ENCODE measurements at places on chromosomes 5 and 9.
A peak's percentile ranks its signal among the peaks of the same experiment; 100 is the strongest.

DNA sequence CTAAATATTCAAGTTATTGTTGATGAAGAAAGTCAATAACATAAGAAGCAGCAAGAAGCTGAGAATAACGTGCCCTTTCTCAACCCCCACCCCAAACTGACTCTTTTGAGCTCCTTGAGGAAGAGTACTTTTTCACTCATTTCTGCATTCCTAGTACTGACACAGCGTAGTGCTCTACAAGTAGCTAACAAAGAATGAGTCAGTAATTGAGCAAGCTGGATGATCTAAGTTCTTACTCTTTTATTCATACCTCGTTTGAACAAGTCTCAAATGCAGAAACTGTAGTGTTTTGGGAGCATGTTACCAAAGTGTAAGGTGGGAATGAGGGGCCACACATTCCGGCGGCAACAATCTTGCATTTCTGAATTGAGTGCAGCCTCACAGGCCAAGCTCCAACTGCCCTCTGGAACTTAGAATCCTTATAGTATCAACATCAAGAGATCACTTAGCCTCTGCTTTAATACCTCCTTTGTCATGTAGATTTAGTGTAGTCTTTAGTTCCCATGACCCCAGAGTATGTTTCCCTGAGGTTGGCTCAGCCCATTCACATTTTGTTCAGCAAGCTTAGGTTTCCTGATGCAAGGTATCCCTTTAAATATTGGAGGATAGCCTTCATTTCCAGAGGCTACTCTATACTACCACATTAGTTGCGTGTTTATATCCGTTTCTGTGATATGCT lies 152.0 kb downstream of the PRR16 start:
- DNase-seq: no peak

DNA sequence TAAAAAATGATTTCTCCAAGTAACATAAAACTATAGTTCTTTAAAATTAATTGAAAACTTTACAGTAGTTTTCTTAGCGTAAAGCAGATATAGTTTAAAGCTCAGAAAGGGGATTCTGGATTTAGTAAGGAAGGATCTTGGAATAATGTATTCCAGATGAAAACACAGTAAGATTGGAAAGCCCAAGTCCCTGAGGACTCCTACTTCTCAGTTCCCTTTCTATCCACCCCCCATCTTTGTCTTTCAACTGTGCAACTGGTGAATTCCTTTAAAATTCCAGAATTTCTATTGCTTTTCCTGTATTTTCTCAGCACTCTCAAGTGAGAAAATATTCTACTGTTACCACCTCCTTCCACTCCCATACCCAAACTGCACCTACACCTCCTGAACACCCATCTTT lies 184.5 kb upstream of the FBN2 start:
- no peak for DNase-seq

- no peak for DNase-seq
Observed at GRCh38 chr9:125470189-125470588, 208.6 kb downstream of the GAPVD1 start.

DNA sequence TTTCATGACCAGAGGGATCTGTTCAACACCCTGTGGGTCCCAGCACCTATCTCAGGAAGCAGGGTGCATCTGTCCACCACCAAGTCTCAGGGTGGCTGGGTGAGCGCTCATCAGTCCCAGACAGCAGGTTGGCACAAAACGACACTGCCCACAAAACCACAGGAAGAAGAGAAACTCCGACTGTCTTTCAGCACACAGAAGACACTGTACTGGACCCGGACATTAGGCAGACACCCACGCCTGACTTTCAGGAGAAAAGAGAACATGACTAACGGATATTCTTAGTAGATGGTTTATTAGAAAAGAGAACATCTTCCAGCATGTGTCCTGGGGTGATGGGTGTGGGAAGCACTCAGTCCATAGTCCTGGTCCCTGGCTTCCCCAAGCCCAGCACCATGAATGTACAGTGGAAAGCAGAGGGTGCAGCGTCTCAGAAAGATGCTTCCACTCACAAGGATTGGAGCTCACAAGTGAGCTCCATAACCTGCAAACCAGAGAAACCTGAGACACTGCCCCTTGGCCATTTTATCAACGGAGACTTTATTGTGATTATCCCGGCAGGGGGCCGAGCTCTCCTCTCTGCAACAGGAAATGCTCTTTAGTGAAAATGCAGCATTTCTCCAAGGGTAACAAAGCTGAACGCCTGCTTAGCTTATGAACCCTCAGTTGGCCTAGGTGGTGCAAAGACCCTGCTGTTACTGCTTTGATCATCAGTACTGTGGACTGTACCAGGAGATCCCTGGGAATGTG lies 35.8 kb upstream of the LCP2 start:
- DNase-seq: no peak

DNA sequence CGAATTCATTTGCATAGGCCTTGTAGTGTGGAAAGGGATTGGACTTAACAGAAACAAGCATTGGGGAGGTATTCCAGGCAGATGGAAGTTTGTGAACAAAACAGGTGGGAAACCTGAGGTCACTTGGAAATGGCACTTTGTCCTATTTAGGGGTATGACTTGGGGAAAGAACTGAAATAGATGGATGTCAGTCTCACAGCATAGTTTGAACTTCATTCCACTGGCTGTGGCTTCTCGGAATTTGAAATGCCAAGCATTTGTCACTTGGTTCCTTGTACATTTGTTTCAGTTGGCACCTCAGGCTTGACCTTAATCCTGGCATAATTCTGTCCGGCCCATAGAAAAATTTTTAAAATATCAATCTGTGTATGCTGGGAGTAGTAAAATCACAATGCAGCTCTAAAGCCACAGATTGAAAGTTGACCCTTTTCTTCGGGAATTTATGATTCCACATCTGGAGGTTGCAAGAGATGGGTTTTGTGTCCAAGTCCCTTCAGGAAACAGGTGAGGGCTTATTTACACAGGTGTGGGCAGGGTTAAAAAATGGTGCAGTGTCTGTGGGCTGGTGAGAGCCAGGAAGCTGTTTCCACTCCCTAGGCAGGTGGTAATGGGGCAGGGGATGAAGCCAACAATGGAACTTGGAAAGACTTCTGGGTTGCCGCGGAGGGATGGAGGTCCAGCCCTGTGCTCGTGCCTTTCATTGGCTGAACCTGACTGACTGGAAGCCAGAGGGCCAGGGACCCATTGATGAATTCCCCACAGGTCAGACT lies 39.2 kb upstream of the PDE8B start:
- no peak for DNase-seq

DNA sequence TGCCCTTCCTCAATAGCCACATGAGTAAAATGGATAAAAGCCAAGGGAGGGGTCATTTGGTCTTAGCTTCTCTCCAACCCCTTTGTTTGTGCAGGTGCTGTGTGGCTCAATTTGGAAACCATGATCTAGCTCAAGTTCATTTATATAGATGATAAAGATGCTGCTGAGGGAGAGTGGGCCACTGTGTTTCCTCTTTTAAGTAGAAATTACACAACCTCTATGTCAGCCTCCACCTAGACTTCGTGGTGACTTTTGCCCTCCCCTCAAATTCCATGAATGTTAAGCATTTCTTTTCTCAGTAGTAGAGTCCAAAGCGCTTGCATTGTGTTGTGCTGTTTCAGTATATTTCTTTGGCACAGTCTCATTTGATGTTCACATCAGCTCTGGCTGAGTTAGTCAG lies 241.4 kb downstream of the ARHGAP26 start:
- no peak for DNase-seq

GRCh38 chr9:95572381-95573151 lies 55.8 kb upstream of the PTCH1 start:
- DNase-seq: peak; percentile 55

- peak; percentile 35 for DNase-seq
Observed at GRCh38 chr9:133958756-133959155, 33.4 kb downstream of the VAV2 start.

DNA sequence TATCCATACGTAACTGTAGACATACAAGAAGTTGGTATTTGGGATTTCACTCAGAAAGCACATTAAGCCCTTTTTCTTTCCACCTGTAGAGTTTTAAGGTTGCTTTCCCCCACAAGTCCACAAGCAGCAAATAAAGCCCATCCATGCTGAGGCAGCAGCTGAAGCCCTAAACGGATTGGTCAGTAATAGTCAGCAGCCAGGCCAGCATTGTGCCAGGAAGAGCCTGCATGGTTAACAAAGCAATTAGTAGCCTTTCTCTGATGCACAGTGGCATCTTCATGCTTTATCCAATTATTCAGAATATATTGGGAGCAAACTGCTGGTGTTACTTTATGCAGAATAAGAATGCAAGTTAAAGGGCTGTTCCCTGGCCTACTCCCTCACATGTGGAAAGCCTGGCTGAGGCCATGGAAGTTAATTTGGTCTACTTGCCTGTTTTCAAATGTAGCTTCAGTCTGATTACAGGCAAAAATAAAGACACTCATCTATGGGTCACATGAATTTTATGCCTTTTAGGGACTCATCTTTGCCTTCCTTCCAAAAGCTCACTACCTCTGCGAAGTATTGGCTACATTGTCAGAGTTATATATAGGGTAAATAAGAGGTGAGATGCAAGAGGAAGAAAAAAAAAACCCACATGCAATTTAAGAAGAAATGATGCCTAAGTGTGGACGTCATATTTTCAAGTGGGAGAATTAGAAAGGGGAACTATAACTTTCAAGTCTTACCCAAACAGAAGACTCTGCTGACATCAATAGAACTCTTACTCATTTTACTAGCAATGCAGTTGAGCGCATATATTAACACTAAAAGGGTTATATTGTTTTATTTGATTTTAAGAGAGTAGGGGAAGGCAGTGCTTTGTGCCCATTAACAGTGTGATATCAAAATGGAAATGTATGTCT lies 15.9 kb downstream of the EBF1 start:
- no peak for DNase-seq

DNA sequence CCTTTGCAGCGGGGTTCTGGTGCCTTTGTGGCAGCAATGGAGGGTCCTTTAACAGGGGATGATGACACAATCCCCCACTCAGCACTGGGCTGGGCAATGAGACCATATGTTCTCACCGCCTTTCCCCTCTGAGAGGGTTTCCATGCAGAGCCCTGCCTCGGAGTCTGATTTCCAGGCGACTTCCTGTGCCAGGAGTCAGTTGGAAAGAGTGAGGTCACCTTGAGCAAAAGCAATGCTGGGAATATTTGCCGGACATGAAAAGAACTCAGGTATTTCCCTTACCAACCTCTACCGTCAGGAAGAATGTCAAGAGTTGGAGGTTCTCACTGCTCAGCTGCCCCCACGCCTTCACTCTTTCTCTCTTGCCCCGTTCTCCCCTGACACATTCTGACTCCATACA lies 284.2 kb upstream of the IRX1 start:
- DNase-seq: no peak

DNA sequence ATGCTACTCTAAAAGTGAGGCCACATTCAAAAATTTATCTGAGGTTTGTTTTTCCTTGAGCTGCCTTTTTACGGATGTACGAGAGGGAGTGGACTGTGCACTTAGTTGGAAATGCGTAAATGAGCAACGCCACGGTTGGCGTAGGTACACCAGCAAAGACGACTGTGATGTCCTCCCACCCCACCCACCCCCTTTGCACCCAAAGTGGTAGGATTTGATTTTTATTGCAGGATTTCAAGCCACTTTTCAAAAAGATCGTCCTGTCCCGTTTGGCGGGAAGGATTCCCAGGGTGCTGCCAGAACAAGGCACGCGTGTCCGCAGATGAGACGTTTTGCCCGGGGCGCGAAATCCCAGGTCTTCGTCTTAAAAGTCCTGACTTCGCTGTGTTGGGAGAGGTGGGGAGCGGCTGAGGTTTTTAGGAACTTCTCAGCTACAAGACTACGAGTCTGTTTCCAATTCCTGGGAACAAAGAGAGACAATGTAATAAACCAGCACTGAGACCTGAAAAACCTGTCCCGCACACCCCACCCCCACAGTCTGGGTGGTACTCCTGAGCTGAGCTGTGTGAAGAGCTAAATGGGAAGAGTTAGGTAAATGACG lies 1.0 kb upstream of the TLE1 start:
- DNase-seq: no peak

DNA sequence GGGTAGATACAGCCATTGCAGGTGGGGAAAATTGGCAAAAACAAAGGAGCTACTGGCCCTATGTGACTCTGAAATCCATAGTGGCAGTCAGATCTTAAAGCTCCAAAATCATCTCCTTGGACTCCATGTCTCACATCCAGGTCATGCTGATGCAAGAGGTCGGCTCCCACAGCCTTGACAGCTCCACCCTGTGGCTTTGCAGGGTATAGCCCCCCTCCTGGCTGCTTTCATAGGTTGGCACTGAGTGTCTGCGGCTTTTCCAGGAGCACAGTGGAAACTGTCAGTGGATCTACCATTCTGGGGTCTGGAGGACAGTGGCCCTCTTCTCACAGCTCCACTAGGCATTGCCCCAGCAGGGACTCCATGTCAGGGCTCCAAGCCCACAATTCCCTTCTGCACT lies 1190.1 kb downstream of the CDH12 start:
- DNase-seq: no peak

DNA sequence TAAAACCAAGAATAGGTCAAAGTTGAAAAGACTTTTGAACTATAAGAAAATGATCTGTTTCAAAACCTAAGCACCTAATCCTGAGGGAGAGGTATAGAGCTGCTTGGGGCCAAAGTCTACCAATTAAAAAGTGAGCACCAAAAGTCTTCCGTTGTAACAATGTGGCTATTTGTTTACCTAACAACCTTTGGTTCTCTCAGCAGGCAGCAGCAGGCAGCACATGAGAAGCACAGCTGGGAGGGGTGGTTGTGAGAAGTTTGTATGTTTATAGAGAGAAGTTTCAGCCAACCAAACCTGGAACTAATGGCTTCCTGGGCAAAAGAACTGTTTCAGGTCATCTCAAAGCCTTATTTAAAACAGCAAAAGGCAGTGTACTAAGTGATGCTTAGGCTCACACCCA lies 59.8 kb upstream of the TBC1D9B start:
- DNase-seq: no peak

- DNase-seq: no peak
Observed at GRCh38 chr9:134344068-134344799, 18.0 kb downstream of the RXRA start.

- DNase-seq: no peak
Observed at GRCh38 chr9:133713960-133714495, 24.1 kb downstream of the SARDH start.

GRCh38 chr5:150303070-150303615 lies 438 bp upstream of the ARSI start:
- DNase-seq: peak; percentile 75

- no peak for DNase-seq
Observed at GRCh38 chr5:168286386-168286785, 5.1 kb upstream of the WWC1 start.

DNA sequence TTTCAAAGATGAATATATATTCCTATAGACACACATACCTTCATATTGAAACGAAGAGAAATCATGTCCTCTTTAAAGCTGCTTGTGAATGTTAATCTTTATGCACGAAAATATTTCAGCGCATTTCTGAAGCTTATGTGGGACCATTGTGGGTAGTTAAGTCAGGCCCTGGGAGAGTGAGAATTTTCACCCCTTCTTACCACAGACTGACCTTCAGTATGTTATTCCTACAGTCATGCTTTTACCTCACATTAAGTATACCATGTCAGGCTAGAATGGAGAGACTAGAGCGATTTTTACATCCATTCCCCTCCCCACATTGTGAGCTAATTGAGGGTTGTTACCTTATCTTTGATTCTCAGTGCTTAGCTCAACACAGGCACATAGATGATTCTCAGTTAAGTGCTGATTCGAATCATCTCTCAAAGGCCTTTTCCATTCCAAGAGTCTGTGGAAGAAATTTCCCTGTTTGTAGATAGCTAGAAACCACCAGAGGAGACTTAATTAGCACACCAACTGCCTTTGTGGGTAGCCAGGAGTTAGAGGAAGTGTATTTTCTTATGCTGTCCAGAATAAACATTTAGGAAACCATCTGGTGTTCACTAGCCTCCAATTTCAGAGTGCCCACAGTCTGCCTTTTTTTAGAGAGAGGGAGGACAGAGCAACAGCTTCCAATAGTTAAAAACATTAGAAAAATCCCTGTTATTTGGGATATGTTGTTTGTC lies 110.5 kb downstream of the MEGF10 start:
- DNase-seq: no peak

All from left lung (tissue), 14 donors.